ENCODE measurements at places on chromosomes 1 and 21.
A peak's percentile ranks its signal among the peaks of the same experiment; 100 is the strongest.

GRCh38 chr1:197585809-197586208 lies 189.5 kb downstream of the DENND1B start:
- no peak for DNase-seq

GRCh38 chr1:159881622-159882526 lies 18.1 kb downstream of the CFAP45 start:
- DNase-seq: peak; percentile 77

GRCh38 chr1:59046134-59046533 lies 250.8 kb upstream of the FGGY start:
- DNase-seq: no peak

GRCh38 chr1:1222575-1223225 lies 8.7 kb upstream of the TNFRSF4 start:
- no peak for DNase-seq

- DNase-seq: no peak
Measured at GRCh38 chr1:147634645-147635044, 35.7 kb downstream of the ACP6 start.

- no peak for DNase-seq
Measured at GRCh38 chr1:22971611-22972405, 858 bp downstream of the LACTBL1 start.

Data from renal cortex interstitium (tissue), 15 donors.